ENCODE measurements at places on chromosomes 6 and 20. TPM values are rescaled to one million over a fixed set of nuclear protein-coding genes. Genes with fewer than 3 reads are reported as not detected.

- no peak overlapping the region for H3K4me3 ChIP-seq
- no peak overlapping the region for H3K27ac ChIP-seq
- no peaks in the 10 kb centered on the region for H3K36me3 ChIP-seq
- no peaks in the 10 kb centered on the region for H3K27me3 ChIP-seq
Measured at GRCh38 chr6:118122161-118122725, 215.2 kb downstream of the SLC35F1 start.

CPNE5 gene
- 0.82 TPM for polyA plus RNA-seq

GRCh38 chr6:21500314-21501020 lies 93.1 kb upstream of the SOX4 start:
- no peaks in the 10 kb centered on the region for H3K4me1 ChIP-seq
- no peak overlapping the region for H3K27ac ChIP-seq
- DNase-seq: no peak
- no peak overlapping the region for H3K4me3 ChIP-seq
- no peaks in the 10 kb centered on the region for H3K36me3 ChIP-seq
- no peaks in the 10 kb centered on the region for H3K27me3 ChIP-seq

- peak; percentile 54 for DNase-seq
- H3K4me1 ChIP-seq: peaks cover 37% of the 10 kb centered on the region
- no peak overlapping the region for H3K27ac ChIP-seq
- peaks cover 23% of the 10 kb centered on the region for H3K36me3 ChIP-seq
- H3K27me3 ChIP-seq: no peaks in the 10 kb centered on the region
Measured at GRCh38 chr6:149342525-149342924, 25.0 kb downstream of the TAB2 start.

POLR1H gene
- polyA plus RNA-seq: 45.0 TPM

PTK6 gene
- 1.5 TPM for polyA plus RNA-seq

DNA sequence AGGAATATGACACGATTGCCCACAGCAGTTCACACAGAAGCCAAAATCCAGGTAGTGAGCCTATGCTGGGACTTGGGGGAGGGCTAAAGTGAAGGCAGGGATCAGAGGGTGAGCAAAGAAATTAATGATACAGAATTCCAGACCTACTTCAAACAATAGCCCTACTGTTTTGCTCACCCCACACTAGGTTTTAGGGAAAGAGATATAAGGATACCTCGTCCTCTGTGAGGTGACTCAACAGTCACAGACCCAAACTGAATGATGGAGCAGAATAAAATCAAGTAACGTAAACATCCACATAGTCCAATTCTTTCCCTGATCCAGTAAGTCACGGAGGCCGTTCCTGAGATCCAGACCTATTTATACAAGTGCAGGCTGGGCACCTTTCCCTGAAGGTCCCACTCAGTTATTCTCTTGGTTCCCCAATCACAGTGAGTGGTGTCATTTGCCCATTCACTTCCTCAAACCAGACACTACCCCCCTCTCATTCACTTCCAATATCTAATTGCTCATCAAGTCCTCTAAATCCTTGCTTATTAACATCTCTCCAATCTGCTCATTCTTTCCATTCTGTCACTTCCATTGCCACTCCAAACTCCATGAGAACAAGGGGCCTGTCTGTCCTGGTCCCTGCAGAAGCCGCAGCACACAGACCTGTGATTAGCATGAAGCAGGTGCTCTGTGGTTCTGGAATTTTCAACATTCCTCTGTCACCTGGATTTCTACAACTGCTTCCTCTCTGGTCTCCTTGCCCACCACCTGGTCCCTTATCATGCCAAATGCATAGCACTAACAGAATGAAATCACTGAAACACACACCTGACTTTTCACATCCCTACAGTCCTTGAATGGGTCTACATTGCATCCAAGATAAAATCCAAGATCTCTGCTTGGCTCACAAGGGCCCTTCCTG lies 55.9 kb downstream of the ATXN1 start:
- no peaks in the 10 kb centered on the region for H3K27me3 ChIP-seq
- H3K36me3 ChIP-seq: no peaks in the 10 kb centered on the region
- H3K4me1 ChIP-seq: peaks cover 63% of the 10 kb centered on the region
- H3K27ac ChIP-seq: peak overlapping the region; percentile 80

GRCh38 chr6:169955731-169956437 lies 204.5 kb downstream of the ERMARD start:
- peak overlapping the region; percentile 28 for H3K4me3 ChIP-seq
- no peaks in the 10 kb centered on the region for H3K36me3 ChIP-seq
- no peaks in the 10 kb centered on the region for H3K27me3 ChIP-seq
- H3K27ac ChIP-seq: peak overlapping the region; percentile 73
- peak; percentile 57 for DNase-seq

DNA sequence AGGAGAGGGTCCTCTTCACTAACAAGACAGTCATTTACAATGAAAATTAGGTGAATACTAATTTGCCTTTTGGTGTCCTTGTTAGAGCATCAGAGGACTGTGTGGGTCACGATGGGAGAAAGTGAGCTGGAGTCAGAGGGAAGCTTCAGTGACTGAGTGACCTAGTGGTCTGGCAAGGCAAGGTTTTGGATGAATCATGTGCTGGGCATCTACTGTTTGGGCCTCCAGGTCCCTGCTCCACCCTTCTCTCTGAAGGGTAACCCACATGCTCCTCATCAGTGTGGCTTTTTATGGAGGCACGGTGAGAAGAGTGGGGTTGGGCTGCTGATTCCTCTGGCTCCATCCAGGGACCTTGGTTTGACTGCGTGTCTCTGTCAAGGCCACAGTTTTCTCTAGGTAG lies 60.5 kb upstream of the EXOC2 start:
- no peaks in the 10 kb centered on the region for H3K27me3 ChIP-seq
- H3K4me1 ChIP-seq: no peaks in the 10 kb centered on the region
- H3K27ac ChIP-seq: no peak overlapping the region
- no peak overlapping the region for H3K4me3 ChIP-seq

DNA sequence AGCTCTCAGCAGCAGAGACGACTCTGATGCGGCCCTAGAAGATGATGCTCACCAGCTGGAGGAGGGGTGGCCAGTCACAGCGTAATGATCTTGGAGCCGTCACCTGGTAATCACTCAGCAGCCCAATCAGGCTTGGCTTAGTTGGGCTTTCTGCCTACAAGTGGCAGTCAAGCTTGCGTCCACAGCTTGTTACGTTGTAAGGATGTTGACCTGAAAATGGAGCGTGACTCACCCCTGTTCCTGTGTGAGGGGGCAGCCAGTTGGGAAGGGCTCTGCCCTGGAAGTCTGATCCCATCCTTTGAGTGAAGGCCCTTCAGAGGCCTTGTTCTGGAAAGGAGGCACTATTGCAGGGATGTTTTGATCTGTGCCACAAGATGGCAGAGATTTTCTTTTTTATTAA lies 49.8 kb downstream of the SPATA2 start:
- H3K36me3 ChIP-seq: peaks cover 58% of the 10 kb centered on the region
- H3K4me1 ChIP-seq: peaks cover 6% of the 10 kb centered on the region
- no peaks in the 10 kb centered on the region for H3K27me3 ChIP-seq
- no peak overlapping the region for H3K27ac ChIP-seq
- DNase-seq: no peak
- no peak overlapping the region for H3K4me3 ChIP-seq

- no peak overlapping the region for H3K27ac ChIP-seq
- H3K27me3 ChIP-seq: no peaks in the 10 kb centered on the region
- H3K36me3 ChIP-seq: peaks cover 5% of the 10 kb centered on the region
Measured at GRCh38 chr6:169677096-169677495, 24.7 kb downstream of the WDR27 start.
